ENCODE measurements at places on chromosomes 5 and 9.

- no peak for DNase-seq
Measured at GRCh38 chr5:67647772-67648171, 451.2 kb upstream of the CD180 start.

DNA sequence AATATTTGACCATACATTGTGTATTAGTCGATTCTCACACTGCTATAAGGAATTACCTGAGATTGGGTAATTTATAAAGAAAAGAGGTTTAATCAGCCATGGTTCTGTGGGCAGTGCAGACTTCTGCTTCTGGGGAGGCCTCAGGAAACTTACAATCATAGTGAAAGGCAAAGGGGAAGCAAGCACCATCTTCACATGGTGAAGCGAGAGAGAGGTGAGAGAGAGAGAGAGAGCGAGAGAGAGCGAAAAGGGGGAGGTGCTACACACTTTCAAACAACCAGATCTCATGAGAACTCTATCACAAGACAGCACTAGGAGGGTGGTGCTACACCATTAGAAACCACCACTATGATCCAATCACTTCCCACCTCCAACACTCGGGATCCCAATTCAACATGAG, 4.1 kb upstream of the GRAMD2B start:
- DNase-seq = no peak

- no peak for DNase-seq
Measured at GRCh38 chr9:137509198-137509597, 41.0 kb downstream of the PNPLA7 start.

DNA sequence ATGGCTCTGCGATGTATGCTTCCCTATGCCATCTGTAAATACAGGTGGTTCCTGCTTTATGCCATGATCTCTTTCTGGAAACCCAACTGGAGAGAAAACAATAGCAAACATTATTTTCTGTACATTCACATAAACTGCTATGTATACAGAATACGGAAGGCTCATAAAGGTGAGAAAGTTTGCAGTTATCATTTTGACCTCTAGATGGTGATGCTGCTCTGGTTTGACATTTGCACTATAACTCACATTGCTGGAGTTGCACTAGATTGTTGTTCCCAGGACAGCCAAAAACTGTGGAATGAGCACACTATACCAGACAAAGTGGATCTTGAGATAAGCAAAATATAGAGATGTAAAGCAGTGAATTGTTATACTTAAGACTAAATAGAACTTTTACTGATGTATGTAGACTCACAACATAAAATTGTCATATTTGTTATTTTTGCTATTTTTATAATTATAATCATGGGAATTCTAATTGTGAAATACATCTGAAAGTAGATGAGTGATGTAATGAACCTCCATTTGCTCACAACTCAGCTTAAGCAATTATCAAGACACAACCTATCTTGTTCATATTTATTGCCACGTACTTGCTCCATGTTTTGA, 246.5 kb downstream of the PTPRD start:
- DNase-seq = peak; percentile 48

DNA sequence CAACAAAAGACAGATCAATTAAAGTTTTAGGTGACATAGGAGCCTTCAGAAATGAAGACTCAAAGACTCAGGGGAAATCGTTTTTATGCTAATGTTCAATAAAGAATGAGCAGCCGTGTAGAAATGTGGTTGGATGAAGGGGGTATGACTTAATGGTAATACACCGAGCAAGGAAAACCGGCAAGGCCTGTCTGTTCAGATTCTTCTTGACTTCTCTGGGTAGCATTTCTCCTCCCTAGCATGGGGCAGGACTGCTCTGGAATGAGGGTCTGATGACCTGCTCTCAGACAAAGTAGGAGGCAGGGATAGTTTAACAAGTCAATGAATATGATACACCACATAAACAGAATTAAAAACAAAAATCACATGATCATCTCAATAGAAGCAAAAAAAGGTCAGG, 487.4 kb downstream of the ZNF608 start:
- no peak for DNase-seq

All from right lung (tissue), 10 donors.